SJSA1 (cell line): ENCODE measurements at places on chromosomes 3 and 15. TPM values are rescaled to one million over a fixed set of nuclear protein-coding genes. Genes with fewer than 3 reads are reported as not detected.

- no peak for DNase-seq
- H3K4me3 ChIP-seq: no peak overlapping the region
- H3K36me3 ChIP-seq: no peaks in the 10 kb centered on the region
- no peaks in the 10 kb centered on the region for H3K27me3 ChIP-seq
- H3K4me1 ChIP-seq: no peaks in the 10 kb centered on the region
Measured at GRCh38 chr15:25812073-25812472, 51.1 kb downstream of the ATP10A start.

GRCh38 chr3:41050144-41050543, 149.2 kb upstream of the CTNNB1 start:
- DNase-seq: no peak
- no peak overlapping the region for H3K27ac ChIP-seq

DNA sequence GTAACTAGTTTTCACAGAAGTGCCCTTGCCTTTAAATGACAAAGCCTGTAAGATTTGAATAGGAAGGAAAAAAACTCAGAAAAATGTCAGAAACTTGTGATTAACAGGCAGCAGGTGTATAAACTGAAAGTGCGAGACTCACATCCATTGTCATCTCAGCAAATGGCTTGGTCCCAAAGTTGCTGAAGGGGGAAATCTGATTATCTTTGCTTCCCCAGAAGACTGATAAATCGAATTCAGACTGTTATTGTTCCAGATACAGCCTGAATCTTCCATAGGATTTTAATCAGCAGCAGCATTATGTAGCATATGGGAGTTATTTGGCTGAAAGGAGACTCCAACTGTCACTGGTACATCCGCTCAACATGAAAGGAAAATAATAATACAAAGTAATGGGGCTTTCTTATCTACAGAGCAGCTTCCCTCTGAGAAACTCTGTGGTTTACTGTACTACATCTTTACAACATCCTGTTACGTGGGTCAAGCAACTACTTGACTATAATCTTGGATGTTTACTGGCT, 550.4 kb upstream of the CCDC54 start:
- H3K4me1 ChIP-seq: peaks cover 54% of the 10 kb centered on the region
- H3K27me3 ChIP-seq: no peaks in the 10 kb centered on the region
- no peaks in the 10 kb centered on the region for H3K36me3 ChIP-seq
- no peak overlapping the region for H3K4me3 ChIP-seq
- peak; percentile 7 for DNase-seq

GRCh38 chr3:159929171-159930141, 59.2 kb upstream of the IL12A start:
- no peak overlapping the region for H3K4me3 ChIP-seq
- peak overlapping the region; percentile 92 for H3K27ac ChIP-seq
- no peaks in the 10 kb centered on the region for H3K27me3 ChIP-seq
- H3K36me3 ChIP-seq: no peaks in the 10 kb centered on the region
- peak; percentile 71 for DNase-seq

- no peaks in the 10 kb centered on the region for H3K36me3 ChIP-seq
- H3K27ac ChIP-seq: no peak overlapping the region
- H3K27me3 ChIP-seq: no peaks in the 10 kb centered on the region
Measured at GRCh38 chr3:188049606-188050530, 104.1 kb upstream of the LPP start.

SH3GL3 gene
- total RNA-seq: 0.60 and 0.66 TPM in 2 replicates

DNA sequence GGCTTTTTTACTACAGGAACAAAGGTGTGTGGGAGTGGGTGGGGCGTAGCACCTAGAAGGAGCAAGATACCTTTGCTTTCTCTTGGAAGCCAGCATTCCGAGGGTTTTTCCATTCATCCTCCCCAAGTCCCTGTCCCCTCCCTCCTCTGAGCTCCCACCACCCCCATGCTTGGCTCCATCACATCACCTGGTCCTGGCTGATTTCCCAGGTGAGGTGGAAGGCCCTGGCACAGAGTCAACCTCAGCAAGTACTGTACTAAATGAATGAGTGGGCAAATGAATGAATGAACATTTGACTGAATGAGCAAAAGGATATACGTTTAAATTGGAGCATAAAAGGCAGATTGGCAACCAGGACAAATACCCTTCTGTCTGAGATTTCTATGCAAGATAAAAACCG, 45.4 kb downstream of the DZIP1L start:
- H3K27me3 ChIP-seq: no peaks in the 10 kb centered on the region
- H3K36me3 ChIP-seq: peaks cover 78% of the 10 kb centered on the region
- H3K4me3 ChIP-seq: no peak overlapping the region
- H3K4me1 ChIP-seq: 0 out of 2 replicates have a peak, but pooled peaks cover 3% of the 10 kb centered on the region
- DNase-seq: no peak

DNA sequence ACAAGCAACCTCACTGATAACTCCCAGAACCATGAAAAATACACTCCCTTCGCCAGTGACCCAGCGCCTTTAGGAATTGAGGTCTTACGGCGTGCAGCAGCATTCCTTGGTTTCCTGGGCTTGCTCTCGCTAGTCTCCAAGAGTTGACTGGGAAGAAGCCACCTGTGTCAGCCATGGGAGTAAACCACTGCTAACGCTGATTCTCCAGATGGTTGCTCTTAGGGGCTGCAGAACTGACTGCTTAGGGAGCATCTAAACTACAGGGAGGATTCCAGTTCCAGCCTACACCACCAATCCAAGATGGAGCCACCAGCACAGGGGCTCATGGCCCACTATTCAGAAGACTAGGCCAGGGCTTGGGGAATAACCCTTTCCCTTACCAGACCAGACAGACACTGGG, 2.4 kb downstream of the RBPMS2 start:
- no peak overlapping the region for H3K4me3 ChIP-seq
- no peak overlapping the region for H3K27ac ChIP-seq
- no peaks in the 10 kb centered on the region for H3K36me3 ChIP-seq
- DNase-seq: no peak
- peaks cover 19% of the 10 kb centered on the region for H3K27me3 ChIP-seq

GRCh38 chr3:78414261-78414660, 1353.5 kb downstream of the ROBO1 start:
- no peak for DNase-seq
- H3K27me3 ChIP-seq: no peaks in the 10 kb centered on the region
- no peaks in the 10 kb centered on the region for H3K4me1 ChIP-seq
- no peak overlapping the region for H3K4me3 ChIP-seq
- H3K27ac ChIP-seq: no peak overlapping the region

DNA sequence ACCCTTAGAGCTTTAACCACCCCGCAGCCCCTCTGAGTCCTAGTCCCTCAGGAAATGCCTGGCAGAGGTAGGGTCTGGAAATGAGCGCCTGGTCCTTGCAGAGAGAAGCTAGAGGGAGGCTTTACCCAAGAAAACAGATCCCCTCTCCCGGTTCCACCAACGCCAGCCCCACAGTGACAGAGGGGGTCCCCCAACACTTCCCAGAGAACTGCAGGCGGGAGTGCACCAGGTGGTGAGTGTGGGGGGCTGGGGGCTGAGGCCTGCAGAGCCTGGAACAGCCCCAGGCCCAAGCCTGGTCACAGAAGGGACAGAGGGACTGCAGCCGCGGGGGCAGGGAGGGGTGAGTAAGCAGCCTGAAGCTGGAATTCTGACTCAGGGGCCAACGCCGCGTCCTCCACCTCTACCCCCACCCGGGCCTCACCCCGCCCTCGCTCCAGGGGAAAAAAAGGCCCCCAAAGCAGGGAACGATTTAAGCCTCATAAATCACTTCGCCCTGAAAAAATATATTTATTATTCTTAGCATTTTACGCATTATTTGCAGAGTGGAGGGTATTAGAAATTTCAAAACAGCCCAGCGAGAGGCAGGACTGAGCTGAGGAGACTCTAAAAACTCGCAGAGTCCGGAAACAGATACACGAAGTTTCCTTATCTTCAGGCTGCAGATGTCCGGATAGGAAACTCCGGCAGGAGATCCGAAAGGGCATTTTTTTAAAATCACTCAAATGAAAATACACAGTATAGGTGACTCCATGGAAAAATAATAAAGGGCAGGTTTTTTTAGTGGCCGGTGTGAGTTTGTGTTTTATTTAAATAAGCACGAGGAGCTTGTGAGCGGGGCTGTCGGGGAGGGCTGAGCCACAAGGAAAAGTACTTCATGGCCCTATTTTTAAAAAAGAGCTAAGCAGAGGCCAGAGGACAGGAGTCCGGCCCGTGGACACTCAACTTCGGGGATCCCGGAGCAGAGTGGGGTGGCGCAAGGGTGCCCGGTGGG, 10.0 kb downstream of the GATA2 start:
- peaks cover 39% of the 10 kb centered on the region for H3K4me1 ChIP-seq
- no peak for DNase-seq
- no peaks in the 10 kb centered on the region for H3K27me3 ChIP-seq
- H3K27ac ChIP-seq: no peak overlapping the region
- no peak overlapping the region for H3K4me3 ChIP-seq

PYGO1 gene
- 5.9 and 9.9 TPM in 2 replicates for total RNA-seq

MANF gene
- 146 and 161 TPM in 2 replicates for total RNA-seq

DNA sequence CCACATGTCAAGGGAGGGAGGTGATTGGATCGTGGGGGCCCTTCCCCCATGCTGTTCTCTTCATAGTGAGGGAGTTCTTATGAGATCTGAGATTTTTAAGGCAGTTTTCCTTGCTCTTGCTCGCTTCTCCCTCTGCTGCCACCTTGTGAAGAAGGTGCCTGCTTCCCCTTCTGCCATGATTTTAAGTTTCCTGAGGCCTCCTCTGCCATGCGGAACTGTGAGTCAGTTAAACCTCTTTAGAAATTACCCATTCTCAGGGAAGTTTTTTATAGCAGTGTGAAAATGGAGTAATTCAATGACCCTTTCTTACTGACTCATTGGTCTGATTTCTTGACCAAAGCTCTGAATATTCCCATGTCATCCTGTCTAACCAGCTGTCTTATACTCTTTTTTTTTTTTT, 484.4 kb upstream of the TPRG1 start:
- peak; percentile 43 for DNase-seq
- peaks cover 33% of the 10 kb centered on the region for H3K4me1 ChIP-seq
- peaks cover 14% of the 10 kb centered on the region; the same call in 1 of the 2 replicates for H3K36me3 ChIP-seq
- H3K4me3 ChIP-seq: no peak overlapping the region

DLL4 gene
- total RNA-seq: not detected in 2 replicates

GRCh38 chr3:127834771-127835170, 12.5 kb upstream of the MGLL start:
- no peaks in the 10 kb centered on the region for H3K36me3 ChIP-seq
- H3K4me1 ChIP-seq: no peaks in the 10 kb centered on the region
- H3K27ac ChIP-seq: no peak overlapping the region

DNA sequence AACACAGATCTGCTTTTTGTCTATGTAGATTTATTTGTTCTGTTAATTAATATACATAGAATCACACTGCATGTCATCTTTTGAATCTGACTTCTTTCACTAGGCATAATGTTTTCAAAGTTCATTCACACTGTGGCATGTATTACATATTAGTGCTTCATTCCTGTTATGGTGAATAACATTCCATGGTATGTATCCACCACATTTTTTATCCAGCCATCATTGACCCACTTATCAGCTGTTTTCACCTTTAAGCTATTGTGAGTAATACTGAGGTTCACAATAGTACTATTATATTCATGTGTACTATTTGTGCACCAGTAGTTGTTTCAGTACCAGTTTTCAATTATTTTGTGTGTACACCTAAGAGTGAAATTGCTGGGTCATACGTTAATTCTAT, 230.6 kb upstream of the CNTN3 start:
- H3K4me3 ChIP-seq: no peak overlapping the region
- H3K36me3 ChIP-seq: no peaks in the 10 kb centered on the region
- H3K27me3 ChIP-seq: no peaks in the 10 kb centered on the region

CD96 gene
- total RNA-seq: 0.13 and 0.38 TPM in 2 replicates

TNNC1 gene
- total RNA-seq: 18.2 and 32.1 TPM in 2 replicates

DNA sequence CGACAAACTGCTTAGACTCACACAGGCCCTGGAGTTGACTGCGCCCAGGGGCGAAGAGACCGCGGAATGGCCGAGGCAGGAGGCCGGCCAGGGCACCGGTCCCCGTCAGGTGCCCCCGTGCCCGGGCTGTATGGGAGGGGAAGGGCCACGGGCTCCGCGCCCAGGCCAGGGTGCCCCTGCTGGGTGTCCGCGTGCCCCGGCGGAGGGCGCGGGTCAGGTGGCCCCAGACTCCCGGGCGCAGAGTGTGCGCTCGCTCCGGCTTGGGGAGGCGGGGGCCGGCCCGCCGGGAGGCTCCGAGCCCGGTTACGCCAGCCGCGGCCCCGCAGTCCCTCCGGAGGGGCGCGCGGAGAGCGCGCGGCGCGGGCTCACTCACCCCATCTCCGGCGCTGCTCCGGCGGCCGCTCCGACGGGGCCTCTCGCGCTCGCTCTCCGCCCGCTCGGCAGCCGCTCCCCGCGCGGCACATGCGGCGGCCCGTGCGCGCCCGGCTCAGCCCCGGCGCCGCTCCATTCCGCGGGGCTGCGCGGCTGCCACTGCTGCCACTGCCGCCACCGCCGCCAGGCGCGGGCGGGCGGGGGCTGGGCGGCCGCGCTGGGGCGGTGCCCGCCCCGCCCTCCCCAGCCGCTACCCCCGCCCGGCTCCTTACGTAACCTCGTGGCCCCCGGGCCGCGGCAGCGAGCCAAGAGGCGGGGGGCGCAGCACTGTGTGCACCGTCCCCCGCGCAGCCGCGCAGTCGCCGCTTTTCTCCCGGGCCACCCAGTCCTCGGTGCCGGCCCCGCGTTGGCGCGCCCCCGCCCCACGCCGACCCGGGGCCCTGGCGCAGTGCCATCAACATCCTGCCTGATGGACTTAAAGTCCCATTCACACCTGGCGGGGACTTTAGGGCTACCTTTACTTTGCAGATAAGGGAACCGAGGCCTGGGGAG, at the start of gene HOMER2:
TSS of gene HOMER2 (minus strand) at position 563 of the 924 bp plus-strand sequence. CDS start at position 378, 185 bp downstream.
- H3K4me1 ChIP-seq: peaks cover 6% of the 10 kb centered on the region; the same call in 1 of the 2 replicates
- peak within 1 kb of the TSS; percentile 39 for H3K4me3 ChIP-seq
- peaks cover 30% of the 10 kb centered on the region for H3K27me3 ChIP-seq
- no peak within 1 kb of the TSS for H3K27ac ChIP-seq

DNA sequence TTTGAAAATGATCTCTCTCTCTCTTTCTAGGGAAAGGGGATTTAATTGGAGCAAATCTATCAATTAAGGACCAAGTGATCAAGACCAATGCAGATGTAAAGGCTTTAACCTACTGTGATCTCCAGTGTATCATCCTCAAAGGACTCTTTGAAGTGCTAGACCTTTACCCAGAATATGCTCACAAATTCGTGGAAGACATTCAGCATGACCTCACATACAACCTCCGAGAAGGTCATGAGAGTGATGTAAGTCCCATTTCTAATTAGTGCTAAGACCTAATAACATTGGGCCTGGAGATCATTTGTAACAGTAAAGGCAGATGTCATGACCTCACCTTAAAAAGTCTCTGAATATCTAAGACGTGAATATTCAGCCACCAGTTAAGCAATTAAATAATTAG, 308.4 kb downstream of the KCNH8 start:
- no peaks in the 10 kb centered on the region for H3K27me3 ChIP-seq
- no peaks in the 10 kb centered on the region for H3K4me1 ChIP-seq
- H3K36me3 ChIP-seq: no peaks in the 10 kb centered on the region
- no peak for DNase-seq
- H3K4me3 ChIP-seq: no peak overlapping the region

PIERCE2 gene
- total RNA-seq: not detected in 2 replicates
